SJSA1 (cell line): ENCODE measurements at places on chromosomes 1 and 21. TPM values are rescaled to one million over a fixed set of nuclear protein-coding genes. Genes with fewer than 3 reads are reported as not detected.
A peak's percentile ranks its signal among the peaks of the same experiment; 100 is the strongest.

Gene ITLN1
- not detected in 2 replicates for total RNA-seq

Gene WNT2B
- 8.7 and 14.7 TPM in 2 replicates for total RNA-seq

Gene OR2G2
- not detected in 2 replicates for total RNA-seq

Gene TMEM125
- total RNA-seq: not detected in 2 replicates

Gene INTS7
- total RNA-seq: 11.8 and 28.8 TPM in 2 replicates

Gene FAM110D
- total RNA-seq: not detected in 2 replicates

Gene LYSMD1
- 15.8 and 18.3 TPM in 2 replicates for total RNA-seq

GRCh38 chr1:2829846-2830615 is 28.5 kb upstream of the TTC34 start:
- no peak for DNase-seq

GRCh38 chr21:40505681-40506080 is 341.3 kb downstream of the DSCAM start:
- DNase-seq: no peak

GRCh38 chr21:35421221-35421620 is 372.1 kb upstream of the RUNX1 start:
- DNase-seq: no peak

DNA sequence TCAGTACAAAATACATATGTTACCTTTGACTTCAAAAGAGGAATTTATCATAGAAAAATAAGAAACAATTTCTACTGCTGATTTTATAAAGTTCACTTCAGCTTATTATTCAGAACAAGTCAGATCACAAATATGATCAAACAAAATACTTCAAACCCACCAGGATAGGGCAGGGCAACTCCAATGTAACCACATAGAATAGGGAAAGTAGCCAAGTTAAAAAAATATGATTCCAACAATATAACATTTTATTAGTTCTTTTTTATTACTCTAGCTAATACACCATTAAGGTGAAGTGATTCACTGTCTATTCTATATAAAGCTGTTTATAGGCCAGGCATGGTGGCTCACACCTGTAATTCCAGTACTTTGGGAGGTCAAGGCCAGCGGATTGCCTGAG is 54.6 kb upstream of the ZNHIT6 start:
- no peak for DNase-seq

- no peak for DNase-seq
Measured at GRCh38 chr1:2320760-2321667, 70.3 kb downstream of the MORN1 start.

DNA sequence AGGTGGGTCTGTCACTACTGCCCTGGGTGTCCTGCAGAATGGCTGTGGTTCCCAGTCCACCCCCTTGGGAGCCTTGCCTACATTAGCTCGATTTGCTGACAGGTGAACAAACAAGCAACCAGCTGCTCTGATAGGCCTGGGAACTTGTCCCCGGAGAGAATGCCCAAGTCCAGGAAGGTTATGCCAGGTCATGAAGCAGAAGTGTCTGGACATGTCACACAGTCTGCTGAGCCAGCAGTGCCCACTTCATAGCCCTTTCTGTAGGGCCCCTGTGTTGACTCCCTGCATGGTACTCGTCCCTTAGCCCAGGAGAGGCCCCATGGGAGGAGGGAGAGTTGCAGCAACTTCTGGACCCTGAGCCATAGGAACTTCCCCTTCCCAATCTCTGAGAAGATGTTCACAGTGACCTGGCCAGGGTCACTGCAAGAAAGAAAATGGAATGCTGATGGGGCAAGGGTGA is 31.0 kb downstream of the UCK2 start:
- no peak for DNase-seq

DNA sequence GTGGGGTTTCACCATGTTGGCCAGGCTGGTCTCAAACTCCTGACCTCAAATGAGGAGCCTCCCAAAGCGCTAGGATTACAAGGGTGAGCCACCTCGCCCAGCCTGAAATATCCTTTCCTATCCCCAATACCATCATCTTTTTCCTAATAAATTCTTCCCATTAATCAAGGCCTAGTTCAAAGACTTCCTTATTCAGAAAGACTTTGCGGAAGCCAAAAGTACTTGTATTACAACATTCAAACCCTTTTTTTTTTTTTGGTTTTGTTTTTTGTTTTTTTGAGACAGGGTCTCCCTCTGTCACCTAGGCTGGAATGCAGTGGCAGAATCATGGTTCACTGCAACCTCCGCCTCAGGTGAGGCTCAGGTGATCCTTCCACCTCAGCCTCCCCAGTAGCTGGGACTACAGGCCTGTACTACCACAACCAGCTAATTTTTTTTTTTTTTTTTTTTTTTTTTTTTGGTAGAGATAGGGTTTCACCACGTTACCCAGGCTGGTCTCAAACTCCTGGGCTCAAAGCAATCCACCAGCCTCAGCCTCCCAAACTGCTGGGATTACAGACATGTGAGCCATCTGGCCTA is 7.6 kb downstream of the SLC19A2 start:
- no peak for DNase-seq

GRCh38 chr1:234610666-234611224 is 767 bp upstream of the IRF2BP2 start:
- peak; percentile 95 for DNase-seq

GRCh38 chr1:145982010-145982723 is 14.2 kb downstream of the TXNIP start:
- DNase-seq: no peak

DNA sequence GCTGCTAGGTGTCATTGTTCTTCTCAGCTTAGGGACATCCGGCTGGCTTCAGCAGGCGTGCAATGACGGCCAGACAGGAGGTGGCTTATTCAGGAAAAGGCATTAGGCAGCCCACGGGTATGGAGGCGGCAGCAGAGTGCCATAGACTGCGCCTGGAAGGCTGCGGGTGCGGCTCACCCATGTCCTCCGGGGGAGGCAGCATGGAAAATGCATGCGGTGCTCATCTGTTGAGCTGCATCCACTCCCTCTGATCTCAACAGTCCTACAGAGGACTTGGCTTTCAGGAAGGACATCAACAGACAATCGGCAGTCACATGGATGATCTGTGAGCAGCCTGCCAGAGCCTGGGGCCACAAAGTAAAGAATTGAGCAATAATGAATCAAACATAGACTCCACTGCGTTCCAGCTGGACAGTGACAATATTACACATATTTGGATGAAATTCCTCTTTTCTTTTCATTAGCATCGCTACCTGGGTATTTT is 42.9 kb downstream of the UMODL1 start:
- DNase-seq: no peak

DNA sequence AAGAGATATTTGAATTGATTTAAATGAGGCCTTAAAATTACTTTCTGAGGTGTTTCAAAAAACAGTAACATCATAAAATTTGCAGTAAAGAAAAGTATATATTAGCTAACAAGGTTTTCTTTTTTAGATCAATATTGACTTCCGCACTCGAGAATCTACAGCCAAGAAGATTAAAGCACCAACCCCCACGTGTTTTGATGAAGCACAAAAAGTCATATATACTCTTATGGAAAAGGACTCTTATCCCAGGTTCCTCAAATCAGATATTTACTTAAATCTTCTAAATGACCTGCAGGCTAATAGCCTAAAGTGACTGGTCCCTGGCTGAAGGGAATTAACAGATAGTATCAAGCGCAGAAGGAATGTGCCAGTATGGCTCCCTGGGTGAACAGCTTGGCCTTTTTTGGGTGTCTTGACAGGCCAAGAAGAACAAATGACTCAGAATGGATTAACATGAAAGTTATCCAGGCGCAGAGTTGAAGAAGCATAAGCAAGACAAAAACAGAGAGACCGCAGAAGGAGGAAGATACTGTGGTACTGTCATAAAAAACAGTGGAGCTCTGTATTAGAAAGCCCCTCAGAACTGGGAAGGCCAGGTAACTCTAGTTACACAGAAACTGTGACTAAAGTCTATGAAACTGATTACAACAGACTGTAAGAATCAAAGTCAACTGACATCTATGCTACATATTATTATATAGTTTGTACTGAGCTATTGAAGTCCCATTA is 3.6 kb downstream of the RGS1 start:
- no peak for DNase-seq

GRCh38 chr1:118143831-118144230 is 41.2 kb downstream of the SPAG17 start:
- no peak for DNase-seq

DNA sequence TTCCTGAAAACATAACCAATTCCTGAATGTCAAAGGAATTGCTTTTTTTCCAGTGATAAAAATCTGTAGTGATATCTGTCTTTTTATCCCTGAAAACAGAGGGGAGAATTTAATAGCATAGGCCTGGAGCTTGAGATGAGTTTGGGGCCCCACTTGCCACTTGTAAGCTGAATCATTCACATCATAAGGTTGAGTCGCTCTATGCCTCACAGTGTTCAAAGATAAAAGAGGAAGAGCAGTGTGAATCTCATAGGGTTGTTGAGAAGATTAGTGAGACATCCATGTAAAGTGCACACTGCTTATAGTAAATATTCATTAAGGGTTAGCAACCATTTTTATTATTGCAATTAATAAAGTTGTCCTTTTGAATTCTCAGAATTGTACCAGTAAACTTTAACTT is 271.3 kb downstream of the DNM3 start:
- DNase-seq: no peak
